ENCODE measurements at places on chromosomes 6 and 20.

GRCh38 chr6:122014961-122015360, 384.5 kb upstream of the HSF2 start:
- no peak for DNase-seq

- peak; percentile 51 for DNase-seq
Observed at GRCh38 chr6:157614026-157614568, 208.9 kb upstream of the SNX9 start.

GRCh38 chr6:168165373-168165772, 86.4 kb upstream of the FRMD1 start:
- DNase-seq: no peak

DNA sequence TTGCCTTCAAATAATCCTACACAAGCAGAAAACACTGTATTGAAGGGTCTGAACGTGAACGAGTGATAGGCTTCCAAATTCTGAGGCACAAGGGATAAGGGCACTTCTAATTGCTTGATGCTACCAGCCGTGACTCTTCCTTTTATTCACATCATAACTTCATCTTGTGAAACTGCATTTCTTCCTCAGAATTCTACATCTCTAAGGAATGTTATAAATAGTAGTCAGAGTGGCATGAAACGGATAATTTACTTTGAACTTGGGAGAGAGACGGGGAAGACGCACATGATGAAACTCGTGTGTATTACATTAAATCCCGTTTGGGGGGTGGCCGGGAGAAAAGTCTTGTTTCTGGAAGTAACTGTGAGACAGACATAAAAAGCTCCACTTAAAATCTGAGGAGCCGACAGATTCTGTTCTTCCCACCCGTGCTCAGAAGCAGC, 754 bp downstream of the HDDC2 start:
- no peak for DNase-seq

- no peak for DNase-seq
Observed at GRCh38 chr6:113160306-113161017, 696.7 kb upstream of the MARCKS start.

- no peak for DNase-seq
Observed at GRCh38 chr6:25997921-25998320, 35.3 kb downstream of the TRIM38 start.

GRCh38 chr20:39069976-39070375, 107.8 kb downstream of the DHX35 start:
- no peak for DNase-seq

DNA sequence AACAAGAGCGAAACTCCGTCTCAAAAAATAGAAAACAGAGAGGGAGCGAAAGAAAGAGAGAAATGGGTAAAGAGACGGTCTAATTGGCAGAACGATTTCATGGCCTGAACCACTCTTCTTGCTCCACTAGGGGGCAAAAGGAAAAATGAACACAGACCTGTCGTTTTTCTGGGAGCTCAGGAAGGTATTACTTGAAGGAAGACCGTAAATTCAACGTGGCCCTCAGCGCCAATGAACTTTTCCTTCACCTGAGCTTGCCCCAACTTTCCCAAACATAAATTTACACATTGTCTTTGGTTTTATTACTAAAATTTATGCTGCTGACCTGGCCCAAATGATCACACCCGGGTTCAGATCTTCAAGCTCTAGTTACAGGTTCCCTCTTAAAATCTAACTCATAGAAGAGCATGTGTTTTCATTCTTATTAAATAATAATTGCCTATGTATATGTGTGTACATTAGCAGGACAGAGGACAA, 67.3 kb downstream of the ATP9A start:
- peak; percentile 66 for DNase-seq

All from hematopoietic multipotent progenitor cell treated with erythropoietin and hydrocortisone succinate and interleukin-3 and kit ligand, for 4 days (in vitro differentiated cells).